Sigmoid colon (tissue), 7 donors: ENCODE measurements at places on chromosomes 2 and 18. TPM values are rescaled to one million over a fixed set of nuclear protein-coding genes. Genes with fewer than 3 reads are reported as not detected.

- peak; percentile 21 for DNase-seq
Observed at GRCh38 chr2:241763551-241764274, 12.9 kb upstream of the GAL3ST2 start.

DNA sequence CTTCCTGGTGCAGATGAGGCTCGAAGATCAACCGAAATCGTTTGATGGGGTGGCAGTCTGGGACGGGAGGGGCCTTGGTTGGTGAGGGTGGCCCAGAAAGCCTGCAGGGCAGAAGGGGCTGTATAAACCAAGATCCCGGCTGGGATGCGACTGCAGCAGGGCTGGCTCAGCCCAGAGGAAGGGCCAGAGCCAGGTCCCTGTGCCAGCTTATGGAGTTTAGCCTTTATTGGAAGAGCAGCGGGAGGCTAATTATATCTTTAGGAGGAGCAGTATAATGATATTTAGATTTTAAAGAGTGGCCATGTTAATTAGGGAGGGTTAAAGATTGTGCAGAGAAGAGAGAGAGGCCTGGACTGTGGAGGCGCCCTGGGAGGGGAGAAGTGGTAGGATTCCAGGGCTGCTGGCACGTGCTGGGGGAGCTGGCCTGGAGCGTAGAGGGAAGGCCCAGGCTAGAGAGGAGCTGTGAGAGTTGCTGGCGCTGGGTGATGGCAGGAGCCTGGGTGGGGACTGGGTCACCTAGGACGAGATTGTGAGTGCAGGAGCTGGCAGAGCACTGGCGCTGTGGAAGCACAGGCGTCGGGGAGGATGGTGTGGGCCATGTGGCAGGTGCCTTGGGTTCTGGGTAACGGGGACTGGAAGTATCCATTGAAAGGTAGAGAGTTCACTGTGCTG, 25.1 kb downstream of the TRAF3IP1 start:
- no peak for DNase-seq

GRCh38 chr2:15222856-15223255, 338.3 kb downstream of the NBAS start:
- DNase-seq: no peak

Gene GALR1
- total RNA-seq: 0.33 TPM

Gene CAVIN2
- total RNA-seq: 191 TPM

DNA sequence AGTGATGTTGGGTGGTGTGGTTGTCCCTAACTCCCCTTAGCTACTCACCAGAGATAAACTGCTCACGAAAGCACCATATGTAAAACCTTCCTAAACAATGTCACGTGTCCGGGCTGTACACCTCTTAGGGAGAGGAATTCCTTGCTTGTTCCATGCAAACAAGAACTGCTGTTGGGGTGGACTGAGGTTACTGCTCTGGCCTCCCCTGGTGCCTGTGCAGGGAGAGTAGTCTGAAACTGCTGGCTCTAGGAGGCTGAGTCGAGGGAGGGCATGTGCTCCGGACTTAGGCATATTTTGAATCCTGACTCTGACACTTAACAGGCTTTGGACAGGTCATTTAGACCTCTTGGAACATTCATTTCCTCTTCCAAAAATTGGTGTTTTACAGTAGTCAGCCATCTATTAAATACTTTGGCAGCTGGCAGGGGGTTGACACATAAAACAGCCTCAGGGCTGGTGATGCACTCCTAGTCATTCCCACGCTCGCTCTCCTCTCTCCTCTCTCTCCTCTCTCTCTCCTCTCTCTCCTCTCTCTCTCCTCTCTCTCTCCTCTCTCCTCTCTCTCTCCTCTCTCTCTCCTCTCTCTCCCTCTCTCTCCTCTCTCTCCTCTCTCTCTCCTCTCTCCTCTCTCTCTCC, 10.6 kb downstream of the THNSL2 start:
- no peak for DNase-seq

DNA sequence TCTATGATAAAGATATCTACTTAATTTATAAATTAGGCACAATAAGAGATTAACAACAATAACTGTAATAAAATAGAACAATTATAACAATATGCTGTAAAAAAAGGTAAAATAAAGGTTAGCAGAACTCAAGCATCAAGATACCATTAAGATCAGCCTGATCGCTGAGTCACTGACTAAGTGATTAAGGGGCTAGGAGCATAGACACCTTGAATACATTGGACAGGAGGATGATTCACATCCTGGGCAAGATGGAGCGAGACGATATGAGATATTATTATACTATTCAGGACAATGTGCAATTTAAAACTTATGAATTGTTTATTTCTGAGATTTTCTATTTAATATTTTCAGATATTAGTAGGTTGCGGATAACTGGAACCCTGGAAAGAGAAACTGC, 1277.8 kb upstream of the ZEB2 start:
- no peak for DNase-seq

DNA sequence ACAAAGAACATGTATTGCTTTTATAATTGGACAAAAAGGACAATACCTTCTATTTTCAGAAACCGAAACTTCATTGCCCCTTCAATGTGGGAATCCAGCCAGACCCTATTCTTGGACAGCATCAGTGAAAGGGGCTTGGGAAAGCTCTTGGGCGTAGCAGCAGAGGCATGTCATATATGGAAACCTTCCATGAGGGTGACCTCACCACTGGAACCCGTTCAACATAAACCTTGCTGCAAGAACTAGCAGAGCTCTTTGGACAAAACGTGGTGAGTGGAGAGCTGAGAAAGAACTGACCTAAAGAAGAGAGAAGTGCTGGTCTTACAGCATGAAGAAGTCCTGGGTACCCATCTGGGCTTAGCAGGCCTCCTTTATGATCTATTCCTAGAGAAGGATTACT, 22.7 kb upstream of the ACTG2 start:
- DNase-seq: peak; percentile 92

- DNase-seq: no peak
Observed at GRCh38 chr18:34261865-34262780, 37.4 kb upstream of the NOL4 start.

Gene RNF103
- total RNA-seq: 36.6 TPM

Gene MDH1B
- 2.2 TPM for total RNA-seq

DNA sequence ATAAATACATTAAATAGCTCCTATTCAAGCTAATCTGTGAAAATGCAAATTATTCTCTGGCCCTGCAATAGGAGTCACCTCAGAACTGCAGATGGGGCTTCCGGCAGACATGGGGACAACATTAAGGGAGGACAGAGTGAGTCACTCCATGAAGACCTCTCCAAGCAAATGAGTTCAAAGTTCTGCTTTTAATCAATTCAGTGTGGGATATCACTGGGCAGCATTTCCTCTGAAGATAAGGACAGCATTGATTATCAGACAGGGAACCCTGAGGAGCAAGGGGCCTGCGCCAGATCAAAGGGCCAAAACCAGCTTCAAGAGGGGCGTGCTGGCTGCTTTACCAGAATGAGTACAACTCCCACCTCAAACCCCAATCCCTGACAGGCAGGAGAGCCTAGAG, 356.9 kb upstream of the KLHL29 start:
- no peak for DNase-seq

- DNase-seq: no peak
Observed at GRCh38 chr2:222637067-222637466, 18.8 kb downstream of the FARSB start.

- no peak for DNase-seq
Observed at GRCh38 chr2:44543773-44544725, 182.3 kb downstream of the CAMKMT start.

GRCh38 chr2:11073251-11073650, 82.0 kb upstream of the SLC66A3 start:
- no peak for DNase-seq

Gene PLEKHH2
- 57.9 TPM for total RNA-seq

DNA sequence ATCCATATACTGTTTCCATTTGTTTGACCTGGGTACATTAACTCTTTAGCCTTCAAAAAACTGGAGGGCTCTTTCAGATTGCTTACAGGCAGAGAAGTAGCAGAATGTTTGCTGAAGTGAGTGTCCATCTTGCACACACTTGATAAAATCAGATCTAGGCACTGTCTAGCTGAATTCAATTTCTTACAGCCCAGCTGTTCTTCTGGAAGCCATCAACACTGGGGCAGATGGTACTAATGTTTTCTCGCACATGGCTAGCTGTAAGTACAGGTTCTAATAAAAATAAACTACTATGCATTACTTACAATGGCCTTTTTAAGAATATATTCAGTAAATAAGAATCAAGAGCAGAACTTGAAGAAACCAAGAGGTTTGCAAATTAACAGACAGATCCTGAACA, 175.9 kb downstream of the NBAS start:
- DNase-seq: no peak

Gene SDC1
- 1.5 TPM for total RNA-seq

- DNase-seq: no peak
Observed at GRCh38 chr2:171247741-171248662, 87.3 kb upstream of the TLK1 start.

Gene RAD51AP2
- not detected for total RNA-seq
